ENCODE measurements at places on chromosomes 13 and 19. TPM values are rescaled to one million over a fixed set of nuclear protein-coding genes. Genes with fewer than 3 reads are reported as not detected.

The AKT2 gene
- total RNA-seq, result 85.1 TPM

The ZSWIM9 gene
- total RNA-seq, result 4.2 TPM

- no peak for DNase-seq
Measured at GRCh38 chr13:67505376-67505775, 275.2 kb upstream of the PCDH9 start.

- DNase-seq, result no peak
Measured at GRCh38 chr13:27607125-27607524, 13.2 kb downstream of the LNX2 start.

- no peak for DNase-seq
Measured at GRCh38 chr13:96771486-96772367, 222.5 kb downstream of the OXGR1 start.

- no peak for DNase-seq
Measured at GRCh38 chr19:33429891-33430673, 56.6 kb downstream of the CEBPG start.

The KCNK6 gene
- 2.5 TPM for total RNA-seq

The C1QTNF9B gene
- not detected for total RNA-seq

DNA sequence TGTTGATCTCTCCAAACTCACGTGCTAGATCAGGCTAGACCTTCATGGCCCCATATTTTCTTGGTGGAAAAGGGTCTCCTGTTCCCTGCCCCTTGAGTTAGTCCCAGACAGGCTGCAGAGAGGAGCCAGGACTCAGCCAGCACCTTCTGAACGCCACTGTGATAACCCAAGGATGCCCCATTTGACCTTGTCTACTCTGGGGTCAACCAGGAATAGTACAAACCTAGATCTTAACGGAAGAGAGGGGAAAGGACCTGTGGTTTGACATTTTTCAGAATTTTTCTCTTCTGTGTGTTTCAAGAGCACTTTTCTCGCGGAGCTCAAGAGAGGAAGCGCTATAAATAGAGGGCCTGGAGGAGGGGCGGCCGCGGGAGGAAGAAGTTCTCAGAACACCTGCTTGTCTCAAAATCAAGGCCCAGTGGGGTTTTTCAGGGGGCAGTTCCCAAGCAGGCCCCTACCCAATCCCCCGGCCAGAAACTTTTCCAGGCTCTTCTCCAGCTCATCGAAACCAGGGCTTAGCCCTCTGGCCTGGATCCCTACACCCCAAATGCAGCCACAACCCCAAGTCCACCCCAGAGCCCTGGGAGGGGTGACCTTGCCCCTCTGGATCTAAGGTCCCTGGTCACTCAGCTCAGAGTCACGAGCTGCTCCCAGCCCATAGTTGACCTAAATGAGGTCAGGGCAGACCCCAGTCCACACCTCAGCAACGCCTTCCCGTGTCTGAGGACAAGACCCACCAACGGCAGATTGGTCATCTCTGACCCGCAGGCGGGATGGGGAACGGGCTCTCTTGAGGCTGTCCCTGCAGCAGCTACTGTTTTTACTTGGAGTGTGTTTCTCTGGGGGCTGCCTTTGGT, 75.6 kb upstream of the TM9SF2 start:
- DNase-seq, result no peak

GRCh38 chr19:17378271-17378670, 1.1 kb upstream of the PLVAP start:
- no peak for DNase-seq

The ZNF441 gene
- 7.3 TPM for total RNA-seq

The CIC gene
- total RNA-seq, result 28.1 TPM

- DNase-seq, result peak; percentile 26
Measured at GRCh38 chr19:2271234-2272103, 10.5 kb downstream of the PEAK3 start.

The SHISA2 gene
- 367 TPM for total RNA-seq

DNA sequence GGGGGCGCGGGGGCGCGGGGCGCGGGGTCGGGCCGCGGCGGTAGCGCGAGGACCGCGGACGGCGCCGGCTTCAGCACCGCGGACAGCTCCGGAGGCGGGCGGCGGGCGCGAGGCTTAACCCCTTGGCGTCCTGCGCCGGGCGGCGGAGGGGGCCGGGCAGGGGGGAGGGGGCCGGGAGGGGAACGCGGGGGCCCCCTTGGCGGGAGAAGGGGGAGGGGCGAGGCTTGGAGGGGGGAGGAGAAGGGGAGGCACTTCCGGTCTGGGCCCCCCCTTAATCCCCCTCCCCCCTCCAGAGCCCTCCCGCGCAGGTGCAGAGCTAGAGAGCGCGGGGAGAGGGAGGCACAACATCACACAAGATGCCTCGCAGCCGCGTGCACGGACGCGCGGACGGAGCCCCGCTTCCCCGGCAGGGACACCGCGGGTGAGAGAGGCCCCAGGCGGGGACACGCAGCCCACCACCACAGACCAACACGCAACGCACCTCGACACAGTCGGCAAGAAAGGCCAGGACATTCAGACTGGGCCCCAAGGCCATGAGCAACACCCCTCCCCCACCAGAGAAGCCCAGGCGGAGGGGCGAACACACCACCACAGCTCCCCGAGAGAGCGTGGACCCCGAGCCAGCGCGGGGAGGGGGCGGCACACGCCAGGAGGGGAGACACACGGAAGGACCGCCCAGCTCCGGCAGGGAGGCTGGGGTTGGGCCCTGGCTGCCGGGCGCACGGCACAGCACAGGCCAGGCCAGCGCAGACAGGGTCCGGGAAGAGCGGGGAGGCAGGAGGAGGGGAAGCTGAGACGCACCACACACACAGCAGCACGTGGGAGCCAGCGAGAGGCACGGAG, 24.1 kb downstream of the SHANK1 start:
- peak; percentile 85 for DNase-seq

DNA sequence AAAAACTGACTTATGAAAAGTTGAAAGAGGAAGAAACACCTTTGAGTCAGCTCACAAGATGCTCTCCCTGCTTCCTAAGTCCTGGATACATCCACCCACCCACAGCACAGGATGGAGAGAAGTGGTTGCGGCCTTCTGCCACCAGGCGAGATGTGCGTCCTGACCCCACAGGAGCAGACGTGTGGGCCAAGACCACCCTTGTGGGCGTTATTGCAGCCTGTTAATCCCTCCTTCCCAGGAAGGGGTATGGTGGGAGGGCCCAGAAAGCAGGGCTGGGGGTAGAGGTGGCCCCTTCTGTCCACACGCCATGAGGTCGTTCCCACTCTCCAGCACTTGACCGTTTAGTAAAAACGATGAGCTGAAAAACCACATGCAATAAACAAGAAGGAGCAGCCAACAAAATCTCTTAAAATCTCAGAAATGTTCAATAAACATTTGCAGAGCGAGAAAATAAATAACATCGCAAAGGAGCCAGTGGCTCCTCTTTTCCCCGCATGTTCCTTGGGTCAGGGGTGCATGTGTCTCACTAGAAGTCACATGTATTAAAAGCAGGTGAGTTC, 2.4 kb upstream of the AKAP8L start:
- no peak for DNase-seq

GRCh38 chr19:34231439-34231838, 22.9 kb upstream of the GARRE1 start:
- DNase-seq, result no peak

GRCh38 chr19:19274716-19275565, 1.8 kb upstream of the TM6SF2 start:
- no peak for DNase-seq

The KASH5 gene
- 0.59 TPM for total RNA-seq

DNA sequence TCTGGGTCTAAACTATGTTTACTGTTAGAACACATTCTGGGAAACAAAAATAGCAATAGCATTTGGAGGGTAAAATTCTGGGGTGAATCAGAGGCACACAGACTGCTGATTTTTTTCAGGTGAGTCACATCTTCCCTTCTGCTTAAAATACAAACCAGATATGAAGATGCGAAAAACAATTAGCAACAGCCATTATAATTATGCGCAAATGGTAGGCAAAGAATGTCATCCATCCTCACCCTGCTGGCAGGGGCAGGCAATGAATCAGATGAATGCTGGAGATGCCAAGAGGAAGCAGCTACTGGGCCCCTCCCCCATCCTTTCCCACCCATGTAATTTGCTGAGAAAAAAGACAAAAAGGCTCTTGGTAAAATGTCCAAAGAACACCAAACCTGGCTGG, 282.9 kb downstream of the KLF5 start:
- DNase-seq, result no peak

GRCh38 chr19:23203841-23204344, 46.3 kb downstream of the ZNF724 start:
- no peak for DNase-seq

GRCh38 chr13:111204438-111205177, 89.5 kb downstream of the ARHGEF7 start:
- peak; percentile 63 for DNase-seq

The CPT1C gene
- total RNA-seq, result 51.7 TPM

The DIRAS1 gene
- total RNA-seq, result 2.7 TPM

The B3GNT8 gene
- not detected for total RNA-seq

- DNase-seq, result peak; percentile 12
Measured at GRCh38 chr13:24124789-24125476, 35.6 kb upstream of the SPATA13 start.

DNA sequence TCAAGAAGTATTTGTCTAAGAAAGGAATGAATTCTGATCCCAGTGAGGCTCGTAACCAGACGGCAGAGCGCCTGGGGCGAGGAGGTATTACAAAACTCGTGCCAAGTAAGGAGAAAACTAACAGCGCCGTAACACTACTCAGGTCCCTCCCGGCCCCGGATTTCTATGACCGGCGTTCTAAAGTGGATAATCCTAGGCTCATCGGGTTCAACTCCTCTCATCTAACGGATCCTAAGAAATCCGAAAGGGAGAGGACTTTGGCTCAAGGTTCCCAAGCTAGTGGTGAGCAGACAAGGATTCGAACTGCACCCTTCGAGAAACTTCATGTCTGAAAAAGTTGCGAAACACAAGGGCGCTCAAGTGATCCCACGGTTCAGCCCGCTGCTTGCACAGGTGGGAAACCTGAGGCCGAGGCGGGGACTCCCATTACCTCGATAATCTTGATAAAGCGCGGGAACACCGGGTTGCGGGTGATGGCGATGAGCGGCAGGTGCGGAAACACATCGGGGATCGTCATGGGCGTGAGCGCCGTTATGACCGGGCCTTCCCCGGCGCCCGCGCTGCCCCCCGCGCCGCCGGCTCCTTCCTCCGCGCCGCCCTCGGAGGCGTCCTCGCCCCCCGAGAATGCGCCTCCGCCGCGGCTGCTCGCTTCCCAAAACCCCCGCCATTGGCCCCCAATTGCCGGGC, 529 bp downstream of the LONP1 start:
- peak; percentile 40 for DNase-seq

The F10 gene
- total RNA-seq, result 6.8 TPM

DNA sequence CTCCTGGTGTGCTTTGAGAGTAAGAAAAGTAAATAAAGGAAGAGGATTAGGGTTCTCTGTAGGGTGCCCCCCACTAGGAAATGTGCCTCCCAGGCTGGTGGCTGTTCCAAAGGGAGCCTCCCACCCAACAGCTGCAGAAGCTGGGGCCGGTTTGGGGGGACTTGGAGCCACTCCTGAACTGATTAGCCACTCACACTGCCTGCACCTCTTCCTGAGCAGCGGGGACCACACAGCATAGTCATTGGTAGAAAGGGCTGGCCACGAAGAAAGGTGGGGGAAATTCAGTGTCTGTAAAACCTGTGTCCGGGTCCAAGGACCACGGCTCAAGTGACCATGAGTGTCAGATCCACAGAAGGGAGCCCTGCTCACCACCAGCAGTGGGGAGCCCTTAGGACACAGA, 55.6 kb downstream of the SPACA7 start:
- no peak for DNase-seq

The LILRB3 gene
- total RNA-seq, result not detected

DNA sequence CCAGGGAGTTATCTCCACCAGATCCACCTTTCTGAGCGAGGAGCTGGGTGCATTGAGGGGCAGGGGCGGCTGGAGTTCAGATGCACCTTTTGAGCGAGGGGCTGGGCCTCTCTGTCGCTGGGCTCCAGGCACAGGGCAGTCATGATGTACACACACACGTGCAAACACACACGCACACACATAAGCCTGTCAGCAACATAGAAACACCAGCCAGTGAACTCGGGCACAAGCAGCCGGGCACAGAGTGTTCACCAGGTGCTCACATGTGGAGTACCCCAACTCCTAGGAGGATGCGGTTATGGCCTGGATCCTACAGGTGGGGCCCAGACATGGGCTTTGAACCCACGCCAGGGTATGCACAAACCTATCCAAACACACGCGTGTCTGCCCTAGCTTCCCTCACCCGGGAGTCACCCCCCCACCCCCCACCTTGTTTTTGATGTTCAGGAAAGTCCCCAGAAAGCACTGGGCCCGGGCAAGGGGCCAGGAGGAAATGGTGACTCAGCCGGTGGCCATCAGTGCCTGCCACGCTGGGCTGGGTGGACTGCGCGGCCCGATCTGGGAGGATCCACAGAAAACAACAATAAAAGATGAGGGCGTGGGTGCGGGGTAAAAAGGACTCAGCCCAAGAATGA, 13.3 kb downstream of the ARRDC2 start:
- DNase-seq, result no peak

The LRRC63 gene
- not detected for total RNA-seq

The CACNG6 gene
- not detected for total RNA-seq

DNA sequence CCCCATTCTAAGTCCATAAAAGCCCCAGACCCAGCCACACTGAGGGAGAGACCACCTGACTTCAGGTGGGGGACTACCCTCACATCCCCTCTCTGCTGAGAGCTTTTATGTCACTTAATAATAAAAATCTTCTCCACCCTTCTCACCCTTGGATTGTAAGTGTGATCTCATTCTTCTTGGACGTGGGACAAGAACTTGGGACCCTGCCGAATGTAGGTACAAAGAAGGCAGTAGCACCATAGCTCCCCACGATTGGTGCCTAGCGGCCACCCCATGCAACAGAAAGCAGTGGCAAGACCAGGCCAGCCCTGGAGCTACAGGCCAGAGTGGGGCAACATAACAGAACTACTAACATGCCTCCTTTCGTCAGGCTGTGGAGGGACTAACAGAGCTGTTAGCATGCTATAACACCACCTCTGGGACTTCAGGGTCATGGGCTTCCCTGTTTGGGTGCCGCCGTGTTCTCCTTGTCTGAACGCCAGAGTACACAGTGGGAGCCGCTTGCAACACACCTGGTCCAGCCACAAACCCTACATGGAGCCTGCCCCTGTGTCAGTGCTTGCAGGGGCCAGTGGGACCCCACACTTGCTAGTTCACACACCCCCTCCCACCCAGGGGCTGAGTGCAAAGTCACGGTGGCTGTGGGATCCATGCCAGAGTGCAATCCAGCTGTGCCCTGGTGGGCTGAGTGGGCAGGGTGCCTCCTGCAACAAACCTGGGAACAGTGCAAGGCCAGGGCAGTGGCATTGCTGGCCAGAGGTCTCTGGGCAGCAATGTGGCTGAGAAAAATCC, 5.2 kb upstream of the FBXO17 start:
- no peak for DNase-seq

- DNase-seq, result no peak
Measured at GRCh38 chr13:59413126-59413525, 750.6 kb downstream of the DIAPH3 start.

GRCh38 chr19:4369888-4370260, 26.5 kb downstream of the MPND start:
- DNase-seq, result peak; percentile 59

- no peak for DNase-seq
Measured at GRCh38 chr13:94210816-94211215, 268.7 kb downstream of the DCT start.

The ASF1B gene
- total RNA-seq, result 16.4 TPM

The STOML3 gene
- 0.21 TPM for total RNA-seq
